ENCODE measurements at places on chromosomes 11 and 22.

DNA sequence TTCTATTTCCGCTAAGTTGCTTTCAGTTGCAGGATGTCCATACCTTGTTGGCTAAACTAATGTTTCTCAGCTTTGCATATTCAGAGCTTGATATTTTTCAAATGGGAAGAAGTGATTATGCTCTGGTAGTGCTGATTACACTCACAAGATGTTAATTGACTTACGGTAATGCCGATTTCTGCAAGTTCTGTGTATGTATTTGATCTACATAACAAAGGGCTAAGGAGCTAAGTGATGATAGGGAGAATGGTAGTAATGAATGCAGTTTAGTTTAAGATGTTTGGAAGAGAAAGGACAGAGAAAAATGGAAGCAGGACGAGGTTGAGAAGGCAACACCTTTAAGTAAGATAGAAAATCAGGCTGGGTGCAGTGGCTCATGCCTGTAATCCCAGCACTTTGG is 61.4 kb downstream of the FAM83F start:
- no peak overlapping the region for H3K27ac ChIP-seq
- no peak overlapping the region for H3K4me3 ChIP-seq
- no peaks in the 10 kb centered on the region for H3K36me3 ChIP-seq
- peaks cover 38% of the 10 kb centered on the region for H3K4me1 ChIP-seq
- no peaks in the 10 kb centered on the region for H3K27me3 ChIP-seq

DNA sequence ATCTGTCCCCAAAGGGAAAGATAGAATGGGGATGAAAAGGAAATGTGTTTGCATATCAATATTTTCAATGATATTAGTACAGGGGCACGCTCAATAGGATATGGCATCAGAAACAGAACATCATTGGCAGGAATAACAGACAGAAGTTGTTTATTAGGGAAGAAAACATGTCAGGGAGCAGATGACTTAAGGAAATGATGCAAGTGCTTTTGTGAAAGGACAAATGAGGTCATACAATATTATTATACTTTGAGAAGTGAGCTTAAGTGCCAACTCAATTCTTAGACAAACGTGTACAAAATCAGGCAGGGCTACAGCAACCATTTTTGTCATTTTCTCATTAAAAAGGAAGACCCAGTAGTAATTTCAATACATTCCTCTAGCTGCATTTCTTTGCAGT is 388.4 kb downstream of the SOX6 start:
- H3K27me3 ChIP-seq: no peaks in the 10 kb centered on the region
- peak overlapping the region; percentile 20 for H3K27ac ChIP-seq
- H3K4me3 ChIP-seq: no peak overlapping the region
- DNase-seq: no peak
- H3K36me3 ChIP-seq: no peaks in the 10 kb centered on the region
- H3K4me1 ChIP-seq: peaks cover 22% of the 10 kb centered on the region

DNA sequence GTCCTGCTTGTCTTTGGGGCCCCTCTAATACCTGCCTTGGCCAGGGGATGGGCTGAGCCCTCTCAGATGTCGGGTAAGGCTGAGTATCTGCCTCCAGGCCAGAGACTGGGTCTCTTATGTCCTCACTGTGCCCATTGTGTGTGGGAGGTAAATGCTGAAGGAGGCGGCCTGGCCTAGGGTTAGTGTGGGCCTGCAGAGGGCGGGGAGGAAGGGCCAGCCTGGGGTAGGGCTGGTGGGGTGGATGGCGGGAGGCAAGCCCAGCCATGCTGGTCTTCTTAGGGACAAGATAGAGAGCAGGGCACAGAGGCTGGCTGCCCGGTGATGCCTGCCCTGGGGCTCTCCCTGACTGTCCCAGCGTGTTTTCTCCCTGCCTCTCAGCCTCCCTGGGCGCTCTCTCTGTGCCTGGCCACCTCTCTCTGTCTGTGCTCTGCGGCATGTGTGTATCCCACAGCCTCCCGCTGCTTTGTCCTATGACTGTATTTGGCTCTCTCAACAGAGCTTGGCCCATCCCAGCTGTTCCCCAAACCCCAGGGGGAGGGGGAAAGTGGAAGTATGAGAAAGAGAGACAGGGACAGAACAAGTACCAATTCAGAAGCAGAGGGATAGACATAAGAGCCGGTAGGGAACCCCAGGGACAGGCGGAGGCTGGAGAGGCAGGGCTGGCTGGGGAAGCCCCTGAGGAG is 57.0 kb downstream of the PDE2A start:
- peaks cover 9% of the 10 kb centered on the region for H3K4me1 ChIP-seq
- no peak overlapping the region for H3K27ac ChIP-seq
- H3K36me3 ChIP-seq: no peaks in the 10 kb centered on the region
- peak; percentile 46 for DNase-seq
- H3K4me3 ChIP-seq: no peak overlapping the region

DNA sequence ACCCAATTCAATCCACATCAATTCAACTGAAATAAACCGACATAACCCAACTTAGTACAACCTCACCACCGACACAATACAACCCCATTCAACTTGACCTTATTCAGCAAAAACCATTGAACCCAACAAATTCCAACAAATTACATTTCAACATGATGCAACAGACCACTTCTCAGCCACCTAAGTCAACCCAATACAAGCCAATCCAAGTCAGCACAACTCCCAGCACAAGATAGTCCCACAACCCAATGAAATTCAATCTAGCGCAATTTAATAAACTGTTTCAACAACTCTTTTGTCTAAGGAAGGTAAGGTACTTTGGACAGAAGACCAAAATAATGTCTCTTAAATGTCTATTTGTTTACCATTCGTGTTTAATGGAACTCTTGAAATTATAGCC is 226.0 kb downstream of the MIAT start:
- peaks cover 8% of the 10 kb centered on the region for H3K4me1 ChIP-seq
- DNase-seq: no peak
- H3K27me3 ChIP-seq: no peaks in the 10 kb centered on the region
- H3K36me3 ChIP-seq: no peaks in the 10 kb centered on the region
- H3K4me3 ChIP-seq: no peak overlapping the region
- H3K27ac ChIP-seq: no peak overlapping the region

GRCh38 chr11:46726206-46726862 is 7.3 kb downstream of the F2 start:
- no peak for DNase-seq
- H3K27ac ChIP-seq: no peak overlapping the region
- H3K36me3 ChIP-seq: no peaks in the 10 kb centered on the region
- no peaks in the 10 kb centered on the region for H3K4me1 ChIP-seq

GRCh38 chr11:64447831-64448598 is 89.1 kb downstream of the RPS6KA4 start:
- H3K27me3 ChIP-seq: no peaks in the 10 kb centered on the region
- peak; percentile 42 for DNase-seq
- H3K4me3 ChIP-seq: no peak overlapping the region

GRCh38 chr11:119584193-119585042 is 144.6 kb downstream of the NECTIN1 start:
- H3K27ac ChIP-seq: no peak overlapping the region
- peak; percentile 67 for DNase-seq
- H3K4me1 ChIP-seq: peaks cover 13% of the 10 kb centered on the region

DNA sequence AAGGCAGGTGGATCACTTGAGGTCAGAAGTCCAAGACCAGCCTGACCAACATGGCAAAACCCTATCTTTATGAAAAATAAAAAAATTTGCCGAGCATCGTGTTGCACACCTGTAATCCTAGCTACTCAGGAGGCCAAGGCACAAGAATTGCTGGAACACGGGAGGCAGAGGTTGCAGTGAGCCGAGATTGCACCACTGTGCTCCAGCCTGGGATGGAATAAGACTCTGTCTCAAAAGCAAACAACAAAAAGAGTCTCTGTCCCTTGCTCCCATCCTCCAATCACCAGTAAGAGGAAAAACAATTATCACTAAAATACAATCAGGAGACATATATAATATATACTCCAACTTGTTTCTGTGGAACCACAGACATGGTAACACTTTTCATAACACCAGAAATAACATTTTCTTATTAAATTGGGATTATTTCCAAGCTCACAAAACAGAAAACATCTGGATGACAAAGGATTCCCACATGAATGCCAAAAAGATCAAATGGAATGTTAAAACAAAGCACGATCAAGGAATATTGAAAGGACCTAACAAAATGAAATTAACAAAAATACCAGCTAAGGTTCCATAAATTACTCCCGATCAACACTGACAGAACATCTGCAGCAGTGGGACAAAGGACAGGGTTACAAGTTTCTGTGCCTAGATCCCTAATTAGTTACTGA is 15.2 kb downstream of the FCHSD2 start:
- H3K27ac ChIP-seq: no peak overlapping the region
- no peak overlapping the region for H3K4me3 ChIP-seq
- H3K36me3 ChIP-seq: peaks cover 6% of the 10 kb centered on the region
- no peaks in the 10 kb centered on the region for H3K27me3 ChIP-seq
- H3K4me1 ChIP-seq: no peaks in the 10 kb centered on the region

- H3K27ac ChIP-seq: no peak overlapping the region
- no peaks in the 10 kb centered on the region for H3K36me3 ChIP-seq
- DNase-seq: peak; percentile 61
- no peaks in the 10 kb centered on the region for H3K4me1 ChIP-seq
- no peaks in the 10 kb centered on the region for H3K27me3 ChIP-seq
These were observed 9.6 kb downstream of the ADM start for GRCh38 chr11:10314199-10315072.

DNA sequence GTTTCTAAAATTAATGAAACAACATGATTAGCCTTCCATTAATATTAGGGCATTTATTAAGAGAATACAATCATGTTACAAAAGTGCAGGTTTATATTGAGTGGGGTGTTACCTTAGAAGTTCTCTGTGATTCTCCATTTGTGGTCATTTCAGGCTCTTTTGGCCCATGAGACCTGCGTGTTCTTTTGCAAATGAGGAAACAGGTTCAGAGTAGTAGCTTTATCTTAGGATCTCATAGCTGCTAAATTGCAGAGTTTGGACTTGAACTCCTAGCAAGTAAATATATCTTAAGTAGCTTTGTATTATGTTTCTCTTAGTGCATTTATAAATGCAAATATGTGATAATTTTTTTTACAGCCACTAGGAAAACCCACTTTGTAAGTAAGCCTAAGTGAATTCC is 18.3 kb downstream of the FAR1 start:
- no peak overlapping the region for H3K4me3 ChIP-seq
- peaks cover 7% of the 10 kb centered on the region for H3K4me1 ChIP-seq
- no peak for DNase-seq
- H3K27me3 ChIP-seq: no peaks in the 10 kb centered on the region
- no peak overlapping the region for H3K27ac ChIP-seq
- H3K36me3 ChIP-seq: no peaks in the 10 kb centered on the region

- H3K4me1 ChIP-seq: no peaks in the 10 kb centered on the region
- no peak overlapping the region for H3K4me3 ChIP-seq
- H3K27ac ChIP-seq: no peak overlapping the region
- H3K27me3 ChIP-seq: no peaks in the 10 kb centered on the region
- no peaks in the 10 kb centered on the region for H3K36me3 ChIP-seq
These were observed 11.7 kb upstream of the GLYATL1 start for GRCh38 chr11:58927393-58928106.

DNA sequence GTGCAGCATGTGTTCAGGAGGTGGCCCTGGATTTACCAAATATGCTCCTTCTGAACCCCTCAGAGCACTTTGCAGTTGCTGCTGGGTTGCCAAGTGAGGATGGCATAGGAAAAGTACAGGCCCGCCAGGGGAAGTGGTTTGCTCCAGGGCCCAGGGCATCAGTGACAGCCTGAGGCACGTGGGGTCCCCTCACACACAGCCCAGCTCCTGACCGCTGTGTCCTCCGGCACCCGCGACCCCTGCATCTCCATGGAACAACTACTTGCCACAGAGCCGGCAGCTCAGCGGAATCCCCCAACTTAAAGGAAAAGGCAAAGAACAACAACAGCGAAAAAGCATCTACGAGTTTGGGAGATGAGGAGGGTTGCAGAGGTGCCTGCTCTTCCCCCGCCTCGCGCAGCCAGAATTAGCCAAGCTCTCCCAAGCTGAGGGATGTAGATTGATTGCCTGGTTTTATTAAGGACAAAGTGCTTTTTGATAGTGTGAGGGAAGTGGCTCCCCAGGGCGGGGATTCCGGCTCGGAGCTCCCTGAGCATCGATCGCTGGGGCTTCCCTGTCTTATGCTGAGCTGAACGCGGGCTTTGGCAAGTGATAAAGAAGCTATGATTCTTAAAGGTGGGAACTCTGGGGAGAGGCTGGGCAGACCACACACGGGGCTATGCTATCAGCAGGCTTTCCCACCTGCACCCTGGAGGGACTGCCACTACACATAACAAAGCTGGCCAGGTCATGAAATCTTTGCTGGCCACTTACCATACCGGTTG is 174.5 kb downstream of the CEP164 start:
- H3K4me1 ChIP-seq: no peaks in the 10 kb centered on the region
- no peak overlapping the region for H3K4me3 ChIP-seq
- no peak overlapping the region for H3K27ac ChIP-seq
- no peaks in the 10 kb centered on the region for H3K27me3 ChIP-seq
- DNase-seq: no peak

DNA sequence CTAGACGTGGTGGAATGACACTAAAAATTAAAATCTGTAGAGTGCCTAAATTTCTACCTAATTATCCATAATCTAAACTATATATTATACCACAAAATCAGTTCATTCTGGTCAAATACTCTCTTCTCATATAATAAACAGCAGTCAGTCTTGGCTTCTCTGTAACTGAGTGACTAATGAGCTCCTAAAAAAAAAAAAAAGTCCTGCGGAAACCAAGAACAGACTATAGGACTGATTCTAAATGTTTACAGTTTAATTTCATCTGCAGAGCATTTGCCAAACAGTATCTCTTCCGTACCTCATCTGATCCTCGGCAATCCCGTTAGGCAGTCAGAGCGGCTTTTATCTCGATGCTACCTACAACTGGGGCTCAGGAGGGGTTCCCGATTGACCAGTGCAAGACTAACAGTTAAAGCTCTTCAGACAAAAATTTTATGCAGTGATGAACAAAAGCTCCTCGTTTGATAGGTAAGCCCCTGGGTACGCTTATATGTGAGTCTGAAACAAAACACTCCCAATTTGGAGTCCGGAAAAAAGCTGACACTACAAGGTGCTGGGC is 686 bp downstream of the KIF18A start:
- peaks cover 31% of the 10 kb centered on the region for H3K4me1 ChIP-seq
- no peaks in the 10 kb centered on the region for H3K36me3 ChIP-seq
- H3K27me3 ChIP-seq: no peaks in the 10 kb centered on the region
- H3K4me3 ChIP-seq: no peak overlapping the region

DNA sequence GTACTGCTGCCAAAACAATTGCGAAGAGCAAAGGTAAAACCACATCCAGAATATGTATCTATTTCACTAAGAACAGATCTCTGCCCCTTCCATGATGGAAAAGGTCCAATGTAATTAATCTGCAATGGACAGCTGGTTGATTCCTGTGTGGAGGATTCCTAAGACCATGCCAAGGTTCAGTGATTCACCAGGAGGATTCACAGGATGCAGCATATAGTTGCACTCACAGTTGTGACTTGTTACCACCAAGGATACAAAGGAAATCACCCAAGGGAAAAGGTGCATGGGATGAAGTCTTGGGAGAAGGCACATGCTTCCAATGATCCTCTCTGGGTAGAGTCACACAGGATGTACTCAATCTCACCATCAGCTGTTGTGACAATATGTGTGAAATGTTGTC is 35.1 kb upstream of the CUL5 start:
- H3K4me1 ChIP-seq: no peaks in the 10 kb centered on the region
- no peak for DNase-seq
- no peak overlapping the region for H3K27ac ChIP-seq
- peaks cover 5% of the 10 kb centered on the region for H3K27me3 ChIP-seq
- H3K36me3 ChIP-seq: no peaks in the 10 kb centered on the region
- H3K4me3 ChIP-seq: no peak overlapping the region

Measured in adrenal gland (tissue), 19 donors.